ENCODE measurements at places on chromosomes 3 and 15.

GRCh38 chr3:116070061-116070460 lies 375.2 kb downstream of the LSAMP start:
- no peaks in the 10 kb centered on the region for H3K4me1 ChIP-seq
- H3K27me3 ChIP-seq, result no peaks in the 10 kb centered on the region
- no peaks in the 10 kb centered on the region for H3K36me3 ChIP-seq
- no peak overlapping the region for H3K27ac ChIP-seq
- no peak overlapping the region for H3K4me3 ChIP-seq

DNA sequence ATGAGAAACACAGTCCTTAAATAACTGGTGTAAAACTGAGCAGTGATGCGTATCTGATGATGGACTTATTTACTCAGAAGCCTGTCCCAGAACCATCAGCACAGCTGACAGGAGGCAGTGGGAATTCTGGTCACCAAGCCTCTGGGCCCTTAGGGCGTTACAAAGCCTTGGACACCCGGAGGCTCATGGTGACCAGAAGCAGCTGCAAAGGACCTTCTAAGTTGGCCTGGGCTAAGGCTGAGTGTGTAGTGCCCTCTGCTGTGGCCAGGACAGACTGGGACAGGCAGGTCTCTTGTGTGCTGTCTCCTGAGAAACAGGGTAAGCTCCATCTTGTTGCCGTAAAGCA lies 168.9 kb downstream of the ATP10A start:
- H3K27ac ChIP-seq, result no peak overlapping the region
- H3K27me3 ChIP-seq, result no peaks in the 10 kb centered on the region
- no peaks in the 10 kb centered on the region for H3K4me1 ChIP-seq
- no peak for DNase-seq
- H3K4me3 ChIP-seq, result no peak overlapping the region

DNA sequence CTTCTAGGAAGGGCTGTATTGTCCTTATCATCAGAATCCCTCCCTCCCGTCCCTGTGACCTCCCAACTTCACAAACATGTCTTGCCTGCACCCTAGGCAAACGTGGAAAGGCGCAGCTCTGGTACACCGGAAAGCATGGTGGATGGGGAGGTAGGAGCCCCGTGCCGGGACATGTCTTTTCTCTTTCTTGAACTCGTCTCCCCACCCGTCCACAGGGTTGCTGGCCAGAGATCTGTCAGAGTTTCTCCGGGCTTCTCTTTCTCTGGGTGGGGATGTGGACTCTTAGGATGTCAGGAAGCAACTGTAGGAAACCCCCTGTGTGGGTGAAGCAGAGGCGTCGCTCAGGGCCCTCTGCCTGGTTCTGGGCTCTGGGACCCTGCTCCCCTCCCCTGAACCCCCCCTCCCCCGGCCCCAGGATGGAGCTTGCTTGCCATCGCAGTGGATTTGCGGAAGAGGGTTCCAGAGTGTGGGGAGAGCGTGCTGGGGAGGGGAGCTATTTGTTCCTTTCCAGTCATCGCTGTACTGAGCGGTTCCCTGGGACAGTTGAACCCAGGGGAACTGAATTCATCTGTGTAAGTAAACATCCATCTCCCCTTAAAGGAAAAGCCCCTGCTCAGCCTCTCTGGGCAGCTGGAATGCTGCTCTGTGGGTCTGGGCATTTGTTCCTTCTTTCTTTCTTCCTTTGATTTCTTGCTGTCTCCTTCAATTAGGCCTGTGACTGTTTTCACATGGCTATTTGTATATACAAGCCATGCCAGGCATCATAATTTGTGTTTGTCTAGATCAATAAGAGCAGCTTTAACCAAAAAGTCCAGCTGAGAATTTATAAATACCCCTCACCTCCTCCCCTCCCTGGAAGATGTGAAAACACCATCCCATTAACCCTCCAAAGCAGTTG lies 72.8 kb downstream of the SMAD3 start:
- no peak for DNase-seq
- peaks cover 74% of the 10 kb centered on the region for H3K4me1 ChIP-seq
- H3K27me3 ChIP-seq, result no peaks in the 10 kb centered on the region
- H3K27ac ChIP-seq, result peak overlapping the region; percentile 37
- peak overlapping the region; percentile 5 for H3K4me3 ChIP-seq

DNA sequence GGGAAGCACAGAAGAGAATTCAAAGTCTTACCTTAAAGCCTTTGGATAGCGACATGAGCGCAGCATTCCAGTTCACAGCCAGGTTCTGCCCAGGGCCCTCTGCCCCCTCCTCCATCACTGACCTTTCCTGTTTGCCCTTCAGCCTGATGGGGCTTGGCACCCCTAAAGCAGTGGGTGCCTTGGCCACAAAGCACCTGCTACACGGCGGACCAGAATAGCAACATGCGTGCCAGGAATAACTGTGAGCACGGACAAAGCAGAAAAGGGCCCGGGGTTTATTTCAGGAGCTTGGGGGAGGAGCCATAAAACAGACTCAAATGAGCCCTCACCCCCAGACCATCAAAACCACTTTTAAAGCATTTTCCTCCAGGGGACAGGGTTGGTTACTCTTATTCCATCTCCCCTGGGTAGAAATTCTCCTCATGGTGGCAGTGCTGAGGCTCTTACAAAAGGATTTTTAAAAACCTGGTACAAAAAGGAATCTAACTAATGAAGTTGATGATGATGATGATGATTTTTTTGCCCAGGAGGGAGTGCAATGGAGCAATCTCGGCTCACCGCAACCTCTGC lies 135.4 kb downstream of the KLF13 start:
- no peak overlapping the region for H3K4me3 ChIP-seq
- H3K27ac ChIP-seq, result no peak overlapping the region
- H3K4me1 ChIP-seq, result no peaks in the 10 kb centered on the region
- H3K27me3 ChIP-seq, result no peaks in the 10 kb centered on the region
- DNase-seq, result no peak

- H3K36me3 ChIP-seq, result no peaks in the 10 kb centered on the region
- peak overlapping the region; percentile 13 for H3K27ac ChIP-seq
- H3K4me3 ChIP-seq, result no peak overlapping the region
These were observed 97.3 kb downstream of the AKAP13 start for GRCh38 chr15:85477730-85478129.

DNA sequence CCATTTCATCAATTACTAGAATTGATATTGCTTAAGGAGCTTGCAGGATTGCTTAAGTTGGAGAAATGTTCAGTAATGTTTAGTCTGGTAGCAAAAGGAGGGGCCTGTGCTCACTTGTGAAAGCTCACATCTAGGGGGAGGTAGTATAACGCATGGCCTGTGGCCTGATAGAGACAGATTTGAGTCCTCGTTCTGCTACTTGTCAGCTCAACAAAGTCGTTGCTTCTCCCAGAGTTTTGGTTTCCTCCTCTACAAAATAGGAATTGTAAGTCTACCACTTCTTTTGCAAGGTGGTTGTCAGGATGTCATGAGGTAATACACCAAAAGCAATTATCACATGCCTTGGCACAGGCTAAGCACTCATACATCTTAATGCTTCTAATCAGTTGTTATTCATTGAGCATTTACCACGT lies 1.3 kb downstream of the ST3GAL6 start:
- no peak for DNase-seq
- no peak overlapping the region for H3K4me3 ChIP-seq
- no peaks in the 10 kb centered on the region for H3K36me3 ChIP-seq

DNA sequence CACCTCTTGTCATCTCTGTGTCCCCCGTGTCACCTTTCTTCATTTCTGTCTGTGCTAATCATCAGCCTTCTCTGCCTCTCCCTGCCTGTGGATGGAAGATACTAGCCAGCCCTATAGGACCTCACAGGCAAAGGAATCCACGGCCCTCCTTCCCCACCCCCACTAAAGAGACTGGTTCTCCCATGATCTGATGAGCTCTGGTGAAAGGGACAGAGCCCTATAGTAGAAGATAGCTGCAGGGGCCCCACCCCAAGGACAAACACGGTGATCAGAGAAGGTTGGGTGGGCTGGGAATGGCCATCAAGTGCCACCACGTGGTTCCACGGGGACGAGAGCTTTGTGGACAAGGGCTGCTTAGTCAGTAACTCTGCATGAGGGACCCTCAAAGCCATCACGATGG lies 27.8 kb upstream of the RASA2 start:
- no peaks in the 10 kb centered on the region for H3K36me3 ChIP-seq
- no peaks in the 10 kb centered on the region for H3K27me3 ChIP-seq
- H3K4me3 ChIP-seq, result no peak overlapping the region
- no peak for DNase-seq

DNA sequence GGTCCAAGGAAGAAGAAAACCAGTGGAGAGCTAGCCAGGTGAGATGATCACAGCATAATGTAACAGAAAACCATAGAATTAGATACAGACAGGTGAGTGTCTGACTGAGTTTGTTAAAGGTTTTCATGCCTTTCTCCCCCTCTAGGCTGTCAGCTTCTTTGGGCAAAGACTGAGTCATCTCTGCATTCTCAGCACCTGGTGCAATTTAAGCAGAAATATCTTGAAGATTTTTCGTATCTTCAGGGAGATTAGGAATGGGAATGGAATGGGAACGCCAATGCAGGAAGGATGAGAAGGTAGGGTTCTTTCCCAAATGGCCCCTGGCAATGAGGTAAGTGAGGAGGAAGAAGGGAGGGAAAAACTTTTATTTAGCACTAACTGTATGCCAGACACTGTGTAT lies 122.0 kb upstream of the SLC7A14 start:
- no peak overlapping the region for H3K27ac ChIP-seq
- no peak for DNase-seq
- no peaks in the 10 kb centered on the region for H3K4me1 ChIP-seq

DNA sequence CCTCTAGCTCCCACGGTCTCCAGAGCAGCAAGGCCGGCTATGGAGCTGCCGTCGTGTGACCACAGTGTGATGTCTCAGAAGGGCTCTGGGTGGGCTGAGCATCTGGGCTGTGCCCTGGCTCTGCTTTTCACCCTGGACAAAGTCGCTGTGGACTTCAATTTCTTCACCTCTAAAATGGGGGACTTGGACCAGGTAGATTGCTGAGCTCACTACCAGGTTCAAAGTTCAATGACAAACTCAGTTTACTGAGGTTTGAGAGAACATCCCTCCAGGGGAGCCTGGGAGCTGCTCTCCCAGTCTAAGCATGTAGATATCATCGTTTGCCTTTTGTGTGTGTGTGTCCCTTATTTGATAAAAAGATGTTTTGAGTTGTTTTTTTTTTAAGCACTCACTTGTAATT lies 25.1 kb downstream of the RLBP1 start:
- no peak overlapping the region for H3K4me3 ChIP-seq
- H3K36me3 ChIP-seq, result peaks cover 10% of the 10 kb centered on the region
- H3K27me3 ChIP-seq, result no peaks in the 10 kb centered on the region
- no peak for DNase-seq
- no peaks in the 10 kb centered on the region for H3K4me1 ChIP-seq
